Esophagus mucosa (tissue), 1 donor: ENCODE measurements at places on chromosomes 7 and 10.
A peak's percentile ranks its signal among the peaks of the same experiment; 100 is the strongest.

- no peak for ATAC-seq
Measured at GRCh38 chr10:2279711-2280110, 542.4 kb upstream of the ADARB2 start.

GRCh38 chr7:127162366-127162765 is 90.4 kb downstream of the GRM8 start:
- ATAC-seq = no peak

DNA sequence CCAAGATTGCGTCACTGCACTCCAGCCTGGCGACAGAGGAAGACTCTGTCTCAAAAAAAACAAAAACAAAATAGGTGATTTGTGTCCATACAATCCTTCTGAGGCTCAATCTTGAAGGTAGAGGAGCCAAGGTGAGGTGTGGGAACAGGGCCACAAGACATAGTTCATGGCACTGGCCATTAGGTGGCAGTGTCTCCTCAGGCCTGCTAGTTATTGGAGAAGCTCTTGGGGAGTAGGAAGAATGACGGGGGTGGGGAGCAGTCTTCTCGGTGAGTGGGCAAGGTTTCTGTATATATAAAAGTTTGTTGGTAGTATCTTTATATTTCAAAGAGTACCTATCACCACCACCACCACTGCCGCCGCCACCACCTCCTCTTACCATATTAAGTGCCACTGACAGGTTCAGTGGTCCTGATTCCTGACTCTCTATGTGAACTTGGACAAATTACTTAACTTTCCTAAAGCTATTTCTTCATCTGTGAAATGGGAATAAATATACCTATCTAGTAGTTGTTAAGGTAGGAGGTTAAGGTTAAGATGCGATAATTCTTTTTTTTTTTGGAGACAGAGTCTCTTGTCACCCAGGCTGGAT is 24.0 kb downstream of the CCSER2 start:
- ATAC-seq = peak; percentile 63

DNA sequence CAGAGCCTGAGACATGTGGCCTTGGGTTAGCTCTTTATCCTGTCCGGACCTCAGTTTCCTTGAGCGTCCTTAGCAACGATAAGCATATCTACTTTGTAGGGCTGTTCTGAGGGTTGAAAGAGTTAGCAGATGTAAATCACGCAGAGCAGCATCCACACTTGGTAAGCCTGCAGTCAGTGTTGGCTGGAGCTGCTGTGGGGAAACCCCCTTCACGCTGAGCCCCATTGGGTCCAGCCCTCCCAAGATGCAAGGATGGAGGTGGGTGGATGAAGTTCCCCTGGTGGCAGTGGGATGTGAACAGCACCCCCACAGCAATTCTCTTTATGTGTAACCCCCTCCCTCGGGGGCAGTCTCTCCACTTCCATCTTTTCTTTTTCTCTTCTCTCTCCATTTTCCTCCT is 109.9 kb downstream of the PLXNA4 start:
- ATAC-seq = no peak

GRCh38 chr7:25122373-25122772 is 2.7 kb downstream of the CYCS start:
- ATAC-seq = no peak

DNA sequence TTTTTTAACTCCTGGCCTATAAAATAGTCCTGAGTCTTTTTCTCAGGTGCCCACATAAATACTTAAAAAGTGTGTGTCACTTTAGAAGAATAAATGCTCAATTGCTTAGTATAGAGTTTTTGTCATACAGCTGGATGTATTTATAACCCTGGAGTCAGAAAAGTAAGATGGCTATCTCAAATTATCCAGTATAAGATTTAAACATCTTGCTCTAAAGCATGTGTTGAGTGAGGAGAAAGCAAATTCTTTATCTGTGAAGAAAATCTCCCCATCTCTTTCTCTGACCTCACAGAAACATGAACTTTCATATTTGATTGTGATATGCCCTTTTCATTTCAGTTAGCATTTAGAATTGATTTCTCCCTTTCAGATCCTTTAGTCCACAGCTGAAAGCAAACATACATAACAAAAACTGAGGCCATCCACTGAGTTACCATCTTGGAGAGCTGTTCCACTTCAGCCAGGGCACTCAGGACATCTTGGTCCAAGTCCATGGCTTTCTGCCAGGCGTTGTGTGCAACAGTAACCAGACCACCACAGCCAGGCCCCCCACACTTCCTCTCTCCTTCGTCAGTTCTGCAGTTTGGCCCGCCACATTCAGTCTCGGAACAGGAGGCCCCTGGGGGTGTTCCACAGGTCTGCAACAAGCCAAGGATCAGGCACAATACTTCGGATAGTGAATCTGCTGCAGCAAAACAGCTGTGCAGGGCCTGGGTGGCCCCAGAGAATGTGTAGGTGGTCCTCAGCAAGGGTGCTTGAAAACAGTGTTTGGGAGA is 40.9 kb downstream of the DLD start:
- ATAC-seq = no peak

DNA sequence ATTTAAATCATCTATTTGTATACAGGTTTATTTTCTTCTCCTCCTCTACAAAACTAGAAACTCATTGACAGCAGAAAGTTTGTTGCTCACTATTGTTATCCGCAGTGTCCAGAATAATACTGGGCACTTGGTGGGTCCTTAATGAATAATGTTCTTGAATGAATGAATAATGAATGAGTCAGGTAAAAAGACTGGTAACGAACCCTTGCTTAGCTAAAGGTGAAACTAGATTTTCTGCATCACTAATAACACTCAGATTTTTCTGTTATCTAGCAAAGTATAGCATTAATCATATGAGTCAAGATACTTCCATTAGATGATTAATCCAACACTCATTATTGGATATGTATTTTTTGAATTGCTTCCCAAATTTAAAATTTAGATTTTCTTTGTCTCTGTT is 953.2 kb downstream of the SORCS3 start:
- ATAC-seq = no peak

- ATAC-seq = no peak
Measured at GRCh38 chr10:52409195-52409594, 95.1 kb downstream of the DKK1 start.

DNA sequence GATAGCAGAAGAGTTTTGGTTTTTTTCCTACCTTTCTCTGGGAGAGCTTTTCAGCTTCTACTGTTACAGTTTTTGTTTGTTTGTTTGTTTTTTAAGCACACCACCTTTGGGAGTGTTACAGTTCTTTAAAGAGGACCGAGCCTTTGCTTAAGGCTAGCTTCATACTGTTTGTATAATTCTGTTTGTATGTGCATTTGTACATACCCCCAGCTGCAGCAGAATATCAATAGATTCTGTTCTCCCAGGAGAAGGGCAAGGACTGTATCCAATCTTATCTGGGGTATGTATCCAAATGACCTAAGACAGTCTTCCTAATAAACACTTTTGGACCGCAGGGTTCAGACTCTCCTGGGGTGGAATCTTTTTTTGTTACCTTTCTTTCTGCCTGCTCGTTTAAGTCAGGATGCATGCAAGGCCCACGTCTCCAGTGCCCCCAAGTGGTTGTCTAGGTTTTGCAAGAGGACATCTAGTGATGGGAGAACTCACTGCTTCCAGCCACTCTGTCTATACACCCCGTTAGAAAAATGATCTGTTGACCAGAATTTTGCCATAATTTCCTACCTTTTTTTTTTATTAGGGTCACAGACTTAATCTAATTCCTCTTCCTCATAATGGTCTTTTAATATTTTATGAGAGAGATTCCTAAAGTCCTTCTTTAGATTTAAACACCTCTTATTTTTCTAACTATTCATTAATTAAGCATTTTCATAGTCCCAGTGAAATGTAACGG is 23.9 kb downstream of the NRF1 start:
- ATAC-seq = peak; percentile 65

DNA sequence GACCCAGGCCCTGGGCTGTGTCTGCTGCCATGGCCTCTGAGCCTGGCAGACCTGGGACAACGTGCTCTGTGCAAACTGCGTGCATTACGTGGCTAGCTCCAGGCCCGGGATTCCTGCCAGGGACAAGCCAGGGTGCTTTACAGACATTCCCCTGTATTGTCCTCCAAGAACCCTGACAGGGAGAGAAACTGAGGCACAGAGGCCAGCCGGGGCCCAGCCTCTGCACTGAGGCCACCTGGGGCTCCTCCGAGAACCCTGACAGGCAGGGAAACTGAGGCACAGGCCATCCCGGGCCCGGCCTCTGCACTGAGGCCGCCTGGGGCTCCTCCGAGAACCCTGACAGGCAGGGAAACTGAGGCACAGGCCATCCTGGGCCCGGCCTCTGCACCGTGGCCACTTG is 64.9 kb downstream of the CFAP46 start:
- ATAC-seq = no peak

DNA sequence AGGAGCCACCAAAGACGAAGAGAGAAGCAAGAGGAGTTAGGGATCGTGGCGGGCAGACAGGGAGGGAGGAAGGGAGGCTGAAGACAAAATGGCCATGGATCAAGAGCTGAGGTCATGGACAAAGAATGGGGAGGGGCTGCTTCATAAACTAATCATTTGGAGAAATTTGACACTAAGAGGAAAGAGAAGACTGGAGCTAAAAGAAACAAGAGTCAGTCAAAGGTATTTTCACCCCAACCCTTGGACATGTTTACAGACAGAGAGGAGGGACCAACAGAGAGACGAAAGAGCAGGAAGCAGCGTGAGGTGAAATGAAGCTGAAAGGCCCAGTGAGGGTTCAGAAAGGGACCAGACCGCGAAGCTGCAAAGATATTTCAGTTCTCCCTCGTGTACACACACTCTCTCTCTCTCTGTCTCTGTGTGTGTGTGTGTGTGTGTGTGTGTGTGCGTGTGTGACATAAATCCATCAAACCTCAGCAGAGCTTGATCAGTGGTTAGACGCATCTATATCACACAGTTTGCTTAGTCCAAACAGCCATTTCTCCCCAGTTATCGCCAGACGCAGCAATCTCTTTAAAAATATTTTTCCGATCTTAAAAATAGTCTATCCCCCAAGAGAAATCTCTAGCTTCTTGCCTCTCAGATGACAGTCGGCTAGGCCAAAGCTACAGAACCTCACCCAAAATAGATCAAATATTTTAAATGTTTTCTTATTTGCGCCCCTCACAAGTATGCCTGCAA is 12.5 kb upstream of the CALD1 start:
- ATAC-seq = no peak

DNA sequence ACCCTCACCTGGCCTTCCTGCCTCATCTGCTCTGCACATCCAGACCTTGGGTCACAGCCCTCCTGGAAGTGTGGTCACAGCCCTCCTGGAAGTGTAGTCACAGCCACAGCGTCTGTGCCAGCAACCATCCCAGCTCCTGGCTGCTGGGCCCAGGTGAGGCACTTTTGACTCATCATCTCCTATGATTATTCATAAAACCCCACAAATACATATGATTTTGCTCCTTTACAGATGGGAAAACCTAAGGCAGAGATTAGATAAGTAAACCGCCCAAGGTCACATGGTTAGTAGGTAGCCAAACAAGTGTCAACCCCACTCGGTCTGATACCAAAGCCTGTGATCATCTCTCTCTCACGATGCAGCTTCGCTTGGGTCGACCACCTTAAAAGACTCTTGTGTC is 94.3 kb downstream of the PRLHR start:
- peak; percentile 73 for ATAC-seq

DNA sequence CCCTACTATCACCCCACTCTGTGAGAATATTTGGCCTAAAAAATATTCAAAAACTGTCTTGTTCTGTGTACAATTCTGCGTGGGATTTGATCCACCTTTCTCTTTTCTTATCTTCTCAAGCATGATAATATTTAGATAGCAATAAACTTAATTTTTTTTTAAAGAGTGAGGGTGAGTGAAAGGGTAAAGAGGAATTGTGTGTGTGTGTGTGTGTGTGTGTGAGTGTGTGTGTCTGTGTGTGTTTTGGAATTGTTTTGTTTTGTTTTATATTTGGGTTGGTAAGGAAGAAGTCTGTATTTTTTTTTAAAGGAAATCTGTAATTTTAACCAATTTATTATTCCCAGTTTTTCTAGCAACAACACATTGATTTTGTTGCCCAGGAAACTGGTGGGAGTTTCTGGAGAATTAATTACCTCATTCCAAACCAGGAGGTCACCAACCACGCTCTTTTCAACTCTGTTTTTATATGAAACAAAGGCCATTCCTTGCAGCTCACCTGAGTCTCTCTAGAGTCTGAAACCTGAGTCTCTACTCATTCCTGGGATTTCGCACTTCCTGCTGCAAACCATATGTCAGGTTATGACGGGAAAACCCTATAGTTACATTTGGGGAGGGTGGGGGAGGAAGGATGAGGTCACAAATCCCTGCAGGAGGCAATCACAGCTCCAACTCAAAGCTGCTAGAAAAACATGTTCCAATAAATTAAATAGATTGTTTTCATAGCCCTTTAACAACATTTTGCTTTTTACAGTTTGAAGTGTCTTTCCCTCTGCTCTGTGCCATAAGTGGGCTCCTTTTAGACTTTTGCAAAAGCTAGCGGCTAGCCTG is 38.1 kb upstream of the XPNPEP1 start:
- no peak for ATAC-seq

- ATAC-seq = no peak
Measured at GRCh38 chr10:48548531-48549135, 56.2 kb downstream of the ARHGAP22 start.

DNA sequence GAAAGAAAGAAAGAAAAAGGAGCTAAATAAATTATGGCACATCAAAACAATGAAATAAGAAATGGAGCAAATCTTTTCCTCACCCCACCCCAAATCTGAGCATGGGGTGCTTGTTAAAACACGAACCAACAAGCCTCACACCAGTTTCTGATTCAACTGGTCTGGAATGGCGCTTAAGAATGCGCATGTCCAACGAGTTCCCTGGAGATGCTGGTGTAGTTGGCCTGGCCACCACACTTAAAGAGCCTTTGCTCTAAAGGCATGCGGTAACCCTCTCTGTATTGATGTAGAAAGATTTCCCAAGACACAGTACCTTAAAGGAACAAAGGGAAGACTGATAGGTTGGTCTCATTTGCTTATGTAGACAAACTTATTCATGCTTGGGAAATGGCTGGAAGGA is 49.1 kb upstream of the STEAP1B start:
- ATAC-seq = peak; percentile 78

DNA sequence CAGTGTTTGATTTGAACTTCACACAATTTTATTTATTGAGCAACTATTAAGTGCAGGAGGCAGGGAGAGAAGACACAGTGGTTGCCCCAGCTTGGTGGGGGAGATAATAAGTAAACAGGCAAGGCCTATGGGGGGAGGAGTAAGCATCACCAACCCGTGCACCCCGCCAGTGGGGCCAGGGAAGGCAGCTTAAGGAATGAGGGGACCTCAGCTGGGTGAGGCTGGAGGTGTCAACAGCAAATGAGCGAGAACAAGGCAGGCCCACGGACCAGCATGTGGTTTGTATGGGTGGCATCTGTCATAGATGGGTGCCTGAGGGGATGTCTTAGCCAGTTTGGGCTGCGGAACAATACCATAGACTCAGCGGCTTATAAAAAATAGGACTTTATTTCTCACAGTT is 24.1 kb upstream of the CRHR2 start:
- ATAC-seq = no peak

DNA sequence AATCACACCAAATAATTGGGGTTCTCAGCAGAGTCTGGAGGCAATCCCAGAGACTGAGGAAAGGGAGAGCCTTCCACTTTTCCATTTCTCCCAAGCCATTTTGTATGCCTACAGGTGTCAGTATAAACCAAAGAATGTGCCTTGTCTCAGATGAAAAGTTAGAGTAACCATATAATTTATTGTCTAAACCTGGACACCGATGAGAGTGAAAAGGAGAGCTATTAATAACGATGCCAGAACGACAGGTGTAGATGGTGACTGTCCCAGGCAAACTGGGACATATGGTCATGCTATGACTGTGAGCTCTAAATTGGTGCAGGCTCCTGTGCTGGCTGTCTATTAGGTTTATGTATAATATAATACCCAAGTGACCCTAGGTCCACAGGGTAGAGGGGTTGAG is 219.6 kb downstream of the ARHGAP12 start:
- no peak for ATAC-seq

- peak; percentile 36 for ATAC-seq
Measured at GRCh38 chr10:118595598-118596425, at the start of gene PRLHR. Gene PRLHR (minus strand): TSS chr10:118595648. CDS start chr10:118595244, 404 bp downstream.

GRCh38 chr7:142451296-142451695 is 193.4 kb upstream of the PRSS58 start:
- no peak for ATAC-seq
